Caco-2 (cell line): ENCODE measurements at places on chromosomes 7 and 10. TPM values are rescaled to one million over a fixed set of nuclear protein-coding genes. Genes with fewer than 3 reads are reported as not detected.

Gene LFNG
- 4.5 and 5.1 TPM in 2 replicates for total RNA-seq

Gene GJC3
- total RNA-seq: 0.27 TPM in 1 of 2 replicates, not detected in the other

Gene CUBN
- 4.6 and 4.8 TPM in 2 replicates for total RNA-seq

DNA sequence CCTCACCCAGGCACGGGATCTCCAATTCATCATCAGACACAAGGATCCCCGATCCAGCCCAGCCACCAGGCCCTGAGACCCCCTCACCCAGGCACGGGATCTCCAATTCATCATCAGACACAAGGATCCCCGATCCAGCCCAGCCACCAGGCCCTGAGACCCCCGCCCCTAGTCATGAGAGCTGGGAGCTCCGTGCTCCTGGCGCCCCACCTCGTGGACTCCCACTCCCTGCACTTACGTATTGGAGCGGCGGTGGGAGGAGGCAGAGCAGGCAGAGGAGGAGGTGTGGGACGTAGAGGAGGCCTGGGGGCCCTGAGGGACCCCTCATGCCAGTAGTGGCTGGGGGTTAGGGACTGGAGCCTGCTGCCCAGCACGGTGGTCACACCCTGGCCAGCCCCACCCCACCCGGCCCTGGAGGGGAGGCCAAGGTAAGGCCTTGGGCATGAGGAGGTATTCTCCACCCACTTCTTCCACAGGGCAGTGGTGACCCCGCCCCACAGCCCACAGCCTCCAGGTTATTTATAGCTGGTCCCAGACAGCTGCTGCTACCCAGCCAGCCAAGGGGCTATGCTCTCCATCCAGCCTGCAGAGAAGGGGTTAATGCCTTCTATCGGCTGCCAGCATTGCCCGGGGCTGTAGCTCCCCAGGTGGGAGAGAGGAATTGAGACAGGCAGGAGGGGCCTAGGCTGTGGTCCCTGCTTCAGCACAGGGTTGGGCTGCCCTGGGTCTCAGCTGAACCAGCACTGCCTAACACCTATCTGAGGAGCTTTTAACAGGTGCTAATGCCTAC, 17.6 kb upstream of the CRHR2 start:
- no peak for DNase-seq

Gene MLXIPL
- total RNA-seq: 15.6 and 19.8 TPM in 2 replicates
